ENCODE measurements at places on chromosomes 7 and 10.

- no peak for DNase-seq
Measured at GRCh38 chr7:99837649-99838361, 10.0 kb downstream of the CYP3A43 start.

DNA sequence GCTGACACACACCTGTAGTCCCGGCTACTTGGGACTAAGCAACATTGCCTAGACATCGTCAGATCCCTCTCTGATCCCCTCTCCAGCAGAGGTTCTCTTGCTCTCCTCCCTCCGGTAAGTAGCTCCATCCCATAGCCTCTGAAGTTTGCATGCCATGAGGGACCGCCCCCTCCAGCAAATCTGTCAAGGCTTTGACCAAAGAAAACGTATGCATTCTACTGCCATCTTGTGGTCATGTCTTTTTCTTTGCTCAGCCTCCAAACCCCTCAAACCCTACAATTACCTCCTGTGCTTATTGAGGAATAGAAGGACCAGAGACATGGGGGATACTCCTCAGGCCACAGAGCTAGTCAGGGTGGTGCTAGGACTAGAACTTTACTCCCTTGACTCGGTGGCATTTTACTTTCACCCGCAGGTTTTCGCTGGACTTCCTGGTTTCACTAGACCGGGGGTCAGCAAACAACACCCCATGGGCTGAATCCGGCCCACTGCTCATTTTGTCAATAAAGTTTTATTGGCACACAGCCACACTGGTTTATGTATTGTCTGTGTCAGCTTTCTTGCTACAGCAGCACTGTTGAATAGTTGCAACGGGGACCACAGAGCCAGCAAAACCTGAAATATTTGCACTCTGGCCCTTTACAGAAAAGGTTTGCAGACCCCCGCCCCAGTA lies 202.6 kb upstream of the FOXK1 start:
- DNase-seq, result no peak

- DNase-seq, result no peak
Measured at GRCh38 chr7:28528899-28529298, 116.6 kb downstream of the CREB5 start.

GRCh38 chr10:86073199-86073977 lies 293.2 kb downstream of the GRID1 start:
- DNase-seq, result no peak

DNA sequence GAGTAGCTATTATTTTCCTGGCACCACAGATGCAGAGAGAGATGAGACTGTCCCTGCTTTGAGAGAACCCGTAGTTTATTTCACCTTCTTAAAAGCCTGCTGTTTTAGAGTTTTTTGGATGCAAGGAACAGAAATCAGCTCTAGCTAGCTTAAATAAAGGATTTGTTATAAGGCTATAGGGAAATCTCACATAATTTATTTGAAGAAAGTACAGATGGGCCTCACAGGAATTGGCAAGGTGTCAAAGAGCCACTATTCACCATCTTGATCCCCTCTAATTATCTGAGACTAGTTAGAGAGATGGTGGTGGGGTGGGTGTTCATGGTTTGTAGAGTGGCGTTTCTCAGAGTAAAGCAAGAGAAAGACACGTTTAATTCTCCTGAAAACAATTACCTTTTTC lies 7.3 kb downstream of the KMT2E start:
- no peak for DNase-seq

- DNase-seq, result no peak
Measured at GRCh38 chr10:126059076-126059826, 162.9 kb downstream of the FANK1 start.

GRCh38 chr7:117781707-117782106 lies 91.5 kb downstream of the CTTNBP2 start:
- DNase-seq, result no peak

GRCh38 chr10:120486671-120487205 lies 29.7 kb downstream of the PLPP4 start:
- no peak for DNase-seq

DNA sequence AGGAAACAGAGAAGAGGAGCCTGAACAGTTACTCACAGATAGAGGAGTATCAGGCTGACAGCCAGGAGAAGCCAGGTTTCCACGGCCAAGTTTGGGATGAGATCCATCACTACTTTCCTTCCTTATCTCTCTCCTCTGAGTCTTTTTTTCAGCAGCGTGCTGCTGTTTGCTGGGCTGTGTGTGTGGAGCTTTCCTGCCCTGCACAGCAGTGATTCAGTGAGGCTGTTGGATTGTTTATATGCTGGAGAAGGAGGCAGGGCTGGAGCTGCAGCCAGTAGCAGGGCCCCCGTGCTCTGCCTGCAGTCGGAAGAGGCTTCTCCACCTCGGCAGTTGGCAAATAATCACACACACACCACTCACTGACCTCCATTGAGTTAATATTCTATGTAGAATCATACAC lies at the start of gene CYP3A7:
TSS of gene CYP3A7 (minus strand) at position 210 of the 400 bp plus-strand sequence. CDS start at position 107, 103 bp downstream.
- DNase-seq, result no peak

DNA sequence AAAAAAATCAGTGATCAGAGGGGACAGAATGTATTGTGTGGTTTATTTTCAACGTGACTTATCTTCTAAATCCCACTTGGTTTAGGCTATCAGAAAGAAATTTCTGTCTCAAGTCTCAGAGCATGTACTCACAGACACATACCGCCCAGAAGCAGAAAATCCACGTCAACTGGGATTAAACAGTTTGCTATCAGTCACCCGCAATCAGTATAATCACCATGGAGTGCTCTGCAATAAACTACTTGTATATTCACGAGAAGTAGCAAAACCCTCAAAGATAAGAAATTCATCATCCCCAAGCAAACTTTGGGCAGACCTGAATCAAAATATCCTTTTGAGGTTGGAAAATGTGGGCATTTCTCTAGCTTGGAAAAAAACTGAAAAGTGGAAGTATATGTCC lies 259.1 kb downstream of the FGFR2 start:
- no peak for DNase-seq

- DNase-seq, result no peak
Measured at GRCh38 chr10:116840389-116841075, 8.8 kb upstream of the ENO4 start.

DNA sequence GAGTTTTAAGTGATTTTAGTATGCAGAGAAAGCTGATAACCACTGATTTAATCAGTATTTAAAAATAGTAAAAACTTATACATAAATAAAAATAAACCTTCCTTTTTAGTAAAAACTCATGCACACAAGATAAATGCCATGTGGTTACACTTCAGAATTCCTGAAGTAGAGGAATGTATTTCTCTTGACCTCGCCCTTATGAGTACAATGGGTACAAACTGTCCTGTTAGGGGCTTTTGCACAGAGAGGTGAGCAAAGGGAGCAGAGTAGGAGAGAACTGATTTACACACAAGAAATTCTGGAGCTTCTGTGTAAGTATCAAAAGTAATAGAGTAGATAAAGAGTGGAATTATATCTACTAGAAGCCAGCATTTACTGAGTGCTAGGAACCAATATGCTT lies 279.6 kb downstream of the PPP1R3A start:
- no peak for DNase-seq

GRCh38 chr10:80133206-80133605 lies 676 bp downstream of the PLAC9 start:
- DNase-seq, result no peak

- DNase-seq, result no peak
Measured at GRCh38 chr10:20713420-20713819, 183.7 kb downstream of the NEBL start.

GRCh38 chr7:33101906-33102305 lies 7.3 kb downstream of the RP9 start:
- no peak for DNase-seq

DNA sequence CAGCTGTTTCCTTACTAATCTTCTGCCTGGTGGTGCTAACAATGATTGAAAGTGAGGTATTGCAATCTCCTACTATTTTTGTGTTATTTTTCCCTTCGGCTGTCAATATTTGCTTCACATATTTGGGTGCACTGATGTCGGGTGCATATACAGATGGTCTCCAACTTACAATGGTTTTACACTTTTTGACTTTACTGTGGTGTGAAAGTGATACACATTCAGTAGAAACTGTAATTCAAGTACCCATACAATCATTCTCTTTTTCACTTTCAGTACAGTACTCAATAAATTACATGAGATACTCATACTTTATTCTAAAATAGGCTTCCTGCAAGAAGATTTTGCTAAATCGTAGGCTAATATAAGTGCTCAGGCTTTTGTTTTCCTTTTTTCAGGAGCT lies 73.2 kb downstream of the RNF216 start:
- no peak for DNase-seq

GRCh38 chr10:45624724-45625123 lies 47.8 kb downstream of the ZFAND4 start:
- no peak for DNase-seq

- no peak for DNase-seq
Measured at GRCh38 chr7:85489498-85489897, 302.6 kb upstream of the SEMA3D start.

DNA sequence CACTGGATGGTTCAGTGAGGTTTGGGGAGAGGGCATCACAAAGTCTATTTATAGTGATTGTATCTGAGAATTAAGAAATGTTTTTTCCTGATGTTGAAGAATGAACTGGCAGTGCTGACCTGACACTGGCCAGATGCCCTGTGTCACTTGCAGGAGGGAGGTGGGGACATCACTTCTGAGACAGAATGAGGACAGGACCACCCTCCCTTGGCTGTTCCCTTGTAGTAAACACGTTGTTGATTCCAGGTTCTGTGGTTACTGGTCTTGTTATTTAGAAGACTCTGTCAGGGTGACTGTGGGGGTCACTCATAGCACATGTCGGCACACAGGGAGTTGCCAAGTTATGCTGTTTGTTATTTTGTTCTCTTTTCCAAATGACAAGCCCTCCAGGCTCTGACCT lies 126.4 kb downstream of the ADCY1 start:
- DNase-seq, result no peak

DNA sequence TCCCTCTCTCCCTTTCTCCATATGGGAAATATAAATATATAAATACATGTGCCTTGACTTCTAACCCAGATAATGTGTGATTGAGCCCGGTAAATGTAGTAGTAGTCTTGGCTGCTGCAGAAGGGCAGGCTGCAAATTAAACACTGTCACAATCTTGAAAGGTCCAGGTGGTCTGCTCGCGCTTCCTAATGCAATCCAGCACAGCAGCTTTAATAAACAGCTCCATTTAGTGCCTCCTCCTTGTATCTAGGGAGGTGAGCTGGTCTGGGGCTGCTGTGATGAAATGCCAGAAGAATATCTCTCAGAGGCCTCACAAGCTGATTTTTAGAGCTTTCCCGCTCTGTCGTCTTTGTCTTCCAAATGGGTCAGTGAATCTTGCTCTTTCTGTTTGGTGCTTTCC lies 782 bp downstream of the POU6F2 start:
- no peak for DNase-seq

GRCh38 chr10:59877191-59877671 lies 29.1 kb downstream of the CCDC6 start:
- DNase-seq, result no peak

GRCh38 chr10:101612872-101613271 lies 24.8 kb downstream of the DPCD start:
- DNase-seq, result no peak

DNA sequence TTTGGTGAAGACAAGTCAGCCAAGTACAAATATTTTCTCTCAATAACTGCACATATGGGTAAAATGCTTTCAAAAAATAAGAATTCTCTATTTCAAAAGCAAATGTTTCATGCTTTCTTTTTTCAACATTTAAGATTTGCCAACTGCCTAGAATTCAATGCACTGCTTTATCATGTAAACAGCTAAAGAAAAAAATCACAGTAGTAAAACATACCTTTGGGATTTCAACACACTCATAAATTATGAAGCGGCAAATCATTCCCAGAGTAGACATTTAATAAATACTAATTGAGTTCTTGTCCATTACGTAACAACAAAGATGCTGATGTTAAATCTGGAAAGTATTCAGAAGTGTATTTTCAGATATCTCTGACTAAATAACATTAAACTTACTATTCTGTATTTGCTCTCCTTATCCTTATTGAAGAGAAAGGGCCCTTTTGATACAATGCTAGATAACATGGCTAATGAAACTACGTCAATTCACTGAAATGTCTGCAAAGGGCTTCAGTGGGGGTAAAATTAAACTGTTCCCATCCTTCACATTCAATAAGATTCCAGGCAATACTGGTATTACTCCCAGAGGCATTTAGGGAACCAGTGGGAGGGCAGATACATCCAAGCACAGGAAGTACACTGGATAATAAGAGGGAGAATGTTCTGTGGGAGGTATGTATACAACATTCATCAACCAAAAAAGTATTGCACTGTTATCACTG lies 13.9 kb downstream of the NAPEPLD start:
- DNase-seq, result no peak

- DNase-seq, result no peak
Measured at GRCh38 chr10:28250358-28250757, 52.5 kb downstream of the MPP7 start.

- no peak for DNase-seq
Measured at GRCh38 chr10:96306516-96306915, 2.3 kb downstream of the DNTT start.
